Astrocyte of the spinal cord (primary cell): ENCODE measurements at places on chromosomes 16 and 17.

DNA sequence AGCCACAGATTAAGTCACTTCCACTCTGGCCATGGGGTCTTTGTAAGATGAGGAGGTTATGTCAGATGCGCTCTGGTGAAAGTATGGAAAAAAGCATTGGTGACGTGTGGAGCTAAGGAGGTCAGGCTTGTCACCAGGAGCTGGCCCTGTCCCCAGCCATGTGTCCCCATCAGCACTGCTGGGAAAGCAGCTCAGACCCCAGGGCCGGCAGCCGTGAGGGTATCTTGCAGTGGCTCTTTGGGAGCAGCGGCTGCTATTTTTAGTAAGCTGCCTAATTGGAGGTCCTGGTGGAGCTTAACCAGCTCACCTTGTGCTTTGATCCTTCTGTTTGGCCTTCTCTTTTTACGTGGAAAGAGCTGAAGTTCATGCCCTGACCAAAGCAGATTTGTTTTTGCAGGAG lies 60.9 kb downstream of the MPRIP start:
- no peak for DNase-seq

DNA sequence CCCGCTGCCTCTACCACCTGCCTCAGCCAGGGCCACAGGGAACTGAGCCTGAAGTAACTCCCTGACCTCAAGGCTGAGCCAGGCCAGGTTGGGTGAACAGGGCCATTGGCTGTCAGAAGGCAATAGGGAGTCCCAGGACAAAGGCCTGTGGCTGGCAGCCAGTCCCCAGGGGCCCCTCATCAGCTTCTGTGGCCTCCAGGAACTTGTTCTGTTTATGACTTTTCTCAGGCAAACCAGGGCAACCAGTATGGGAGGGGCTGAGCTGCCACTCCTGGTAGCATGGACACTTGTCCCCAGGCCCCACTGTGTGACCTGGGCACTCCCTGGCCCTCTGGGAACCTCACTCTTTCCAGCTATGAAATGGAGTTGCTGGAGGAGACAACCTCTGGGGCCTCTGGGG lies 40.1 kb downstream of the CPNE2 start:
- no peak for DNase-seq

DNA sequence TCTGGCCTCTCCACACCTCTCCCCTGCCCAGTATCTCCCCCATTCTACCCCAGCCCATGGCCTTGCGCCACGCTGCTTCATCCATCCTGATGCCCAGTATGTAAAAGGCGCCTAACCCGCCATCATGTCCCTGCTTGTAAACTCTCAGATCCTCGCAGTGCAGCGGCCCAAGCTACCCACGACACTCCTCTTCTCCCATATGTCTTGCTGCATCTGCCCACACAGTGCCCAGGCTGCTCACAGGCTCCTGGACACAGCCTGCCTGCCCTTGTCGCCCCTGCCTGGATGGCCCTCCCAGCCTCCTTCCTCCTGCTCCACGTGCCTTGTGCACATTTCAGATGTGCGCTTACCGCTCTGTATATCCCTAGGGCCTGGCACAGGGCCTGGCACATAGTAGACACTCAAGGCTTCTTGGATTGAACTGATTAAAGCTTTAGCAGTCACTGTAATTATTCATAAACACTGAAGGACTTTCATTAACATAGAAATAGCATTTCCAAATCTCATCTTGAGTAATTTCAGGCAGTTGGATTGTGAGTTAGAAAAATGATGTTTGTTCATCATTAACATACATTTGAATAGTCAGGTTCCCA lies 129.1 kb downstream of the CLEC16A start:
- no peak for DNase-seq

GRCh38 chr17:50353600-50354195 lies 7.8 kb downstream of the XYLT2 start:
- DNase-seq: no peak

GRCh38 chr17:78661093-78661770 lies 84.0 kb upstream of the DNAH17 start:
- no peak for DNase-seq

- DNase-seq: no peak
Measured at GRCh38 chr16:57823836-57824235, 21.5 kb upstream of the KIFC3 start.

- DNase-seq: peak; percentile 32
Measured at GRCh38 chr17:44911133-44912001, 3.9 kb downstream of the GFAP start.

DNA sequence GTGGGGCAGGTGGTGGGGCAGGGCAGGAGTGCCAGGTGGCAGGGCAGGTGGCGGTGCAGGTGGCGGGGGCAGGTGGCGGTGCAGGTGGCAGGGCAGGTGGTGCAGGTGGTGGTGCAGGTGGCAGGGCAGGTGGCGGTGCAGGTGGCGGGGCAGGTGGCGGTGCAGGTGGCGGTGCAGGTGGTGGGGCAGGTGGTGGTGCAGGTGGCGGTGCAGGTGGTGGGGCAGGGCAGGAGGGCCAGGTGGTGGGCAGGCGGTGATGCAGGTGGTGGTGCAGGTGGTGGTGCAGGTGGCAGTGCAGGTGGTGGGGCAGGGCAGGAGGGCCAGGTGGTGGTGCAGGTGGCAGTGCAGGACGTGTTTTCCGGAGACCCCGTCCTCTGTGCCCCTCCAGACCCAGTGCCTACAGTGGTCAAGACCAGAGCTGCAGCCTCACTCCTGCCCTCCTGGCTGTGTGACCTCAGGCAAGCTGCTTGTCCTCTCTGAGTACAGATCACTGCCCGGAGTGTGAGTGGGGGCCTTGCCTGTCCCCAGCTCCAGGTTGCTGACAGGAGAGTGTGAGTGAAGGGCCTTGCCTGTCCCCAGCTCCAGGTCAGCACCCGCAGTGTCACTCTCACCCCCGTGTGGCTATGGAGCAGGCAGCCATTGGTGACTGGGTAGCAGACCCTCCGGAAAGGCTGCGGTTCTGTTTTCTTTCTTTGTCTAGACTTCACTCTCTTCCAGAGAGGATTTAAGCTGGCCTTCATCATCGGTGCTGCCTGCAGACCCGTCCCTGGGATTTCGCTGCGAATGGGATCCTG lies 16.1 kb upstream of the NPTX1 start:
- no peak for DNase-seq

DNA sequence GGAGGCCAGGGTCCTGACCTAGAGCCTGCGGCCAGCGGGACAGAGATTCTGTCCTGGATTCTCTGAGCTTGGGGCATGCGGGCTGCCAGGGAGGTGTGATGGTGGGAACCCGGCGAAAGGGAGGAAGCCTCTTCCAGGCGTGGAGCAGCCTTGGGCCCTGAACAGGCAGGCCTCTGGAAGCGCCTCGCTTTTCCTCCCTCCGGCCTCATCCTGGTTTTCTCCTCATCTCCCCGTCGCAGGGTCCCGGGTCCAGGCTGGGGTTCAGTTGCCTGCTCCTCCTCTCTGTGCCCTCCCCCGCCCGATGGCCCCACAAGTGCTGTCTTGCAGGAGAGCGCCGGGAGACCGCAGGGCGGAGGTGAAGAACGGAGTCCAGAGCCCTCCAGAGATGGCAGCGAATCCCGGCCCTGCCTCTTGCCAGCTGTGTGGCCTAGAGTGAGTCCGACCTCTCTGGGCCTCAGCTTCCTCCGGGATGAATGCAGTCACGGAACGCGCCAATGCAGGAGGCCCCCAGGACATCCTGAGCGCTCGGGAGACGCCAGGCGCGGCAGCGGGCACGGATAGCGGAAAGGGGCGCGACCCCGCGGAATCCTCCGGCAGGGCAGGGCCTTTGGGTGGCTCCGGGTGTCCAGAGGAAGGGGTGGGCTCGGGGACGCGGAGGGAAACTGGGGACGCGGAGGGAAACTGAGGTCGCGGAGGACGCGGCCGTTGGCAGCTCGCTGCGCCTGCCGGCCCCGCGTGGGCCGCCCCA lies 553 bp upstream of the RAB11FIP4 start:
- no peak for DNase-seq

DNA sequence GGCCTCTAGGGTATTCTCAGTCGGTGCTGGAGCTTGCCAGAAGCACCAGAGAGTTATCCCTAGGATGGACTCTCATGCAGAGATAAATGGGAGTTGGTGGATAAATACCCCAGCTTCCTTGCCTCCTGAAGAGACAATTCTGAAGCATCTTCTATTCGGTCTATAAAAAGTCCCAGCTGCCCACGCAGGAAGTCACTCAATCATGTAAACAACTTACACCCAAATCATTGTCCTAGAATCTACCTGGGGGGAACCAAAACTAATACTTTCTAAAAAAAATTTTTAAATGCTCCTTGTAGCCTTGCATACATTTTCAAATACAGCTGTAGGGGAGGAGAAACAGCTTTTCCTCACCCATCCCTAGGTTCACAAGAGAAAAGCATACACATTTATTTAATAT lies 66.6 kb upstream of the ELAC2 start:
- DNase-seq: no peak

DNA sequence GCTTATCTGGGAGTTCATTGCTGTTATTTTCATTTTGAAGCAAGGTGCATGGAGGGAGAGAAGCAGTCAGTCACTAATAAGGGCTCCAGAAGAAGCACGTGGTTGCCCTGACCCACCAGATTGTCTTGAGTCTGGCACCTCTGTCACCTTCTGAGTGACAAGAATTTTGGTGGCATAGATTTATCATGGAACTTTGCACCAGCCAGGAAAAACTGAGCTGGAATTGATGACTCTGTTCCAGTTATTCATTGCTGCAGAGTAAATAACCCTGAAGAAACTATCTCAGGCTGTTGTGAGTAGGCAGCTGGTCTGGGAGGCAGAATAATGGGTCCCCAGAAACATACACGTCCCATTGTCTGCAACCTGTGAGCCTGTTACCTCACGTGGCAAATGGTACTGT lies 44.8 kb downstream of the HSD17B2 start:
- DNase-seq: no peak

DNA sequence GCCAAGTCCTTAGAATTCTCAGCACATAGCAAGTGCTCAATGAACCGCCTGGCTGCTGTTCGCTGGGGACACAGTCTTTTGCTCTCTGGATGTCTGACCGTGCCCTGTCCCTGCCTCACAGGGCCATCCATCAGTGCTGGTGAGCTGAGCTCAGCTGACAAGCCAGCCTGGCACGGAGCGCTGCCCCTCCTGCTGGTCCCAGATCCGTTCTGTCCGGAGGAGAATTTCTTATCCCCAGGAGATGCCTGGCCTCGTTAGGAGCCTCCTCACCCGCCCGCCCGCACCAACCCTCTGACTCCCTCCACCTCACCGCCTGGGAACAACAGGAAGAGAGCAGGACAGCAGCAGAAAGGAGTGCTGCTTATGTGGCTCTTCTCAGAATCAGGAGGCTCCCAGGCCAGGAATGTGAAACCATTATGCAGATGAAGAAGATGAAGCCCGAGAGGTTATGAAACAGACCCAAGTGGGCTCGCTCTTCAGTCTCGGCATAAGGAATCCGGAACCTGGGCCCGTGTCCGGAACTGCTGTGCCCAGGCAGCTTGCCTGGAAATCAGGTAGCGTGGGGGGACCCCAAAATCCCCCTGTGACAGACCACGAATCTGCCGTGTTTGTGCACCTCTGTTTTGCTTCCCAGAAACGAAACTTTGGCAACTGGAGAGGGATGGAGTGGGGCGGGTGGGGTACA lies 28.8 kb upstream of the RMI2 start:
- DNase-seq: peak; percentile 67

DNA sequence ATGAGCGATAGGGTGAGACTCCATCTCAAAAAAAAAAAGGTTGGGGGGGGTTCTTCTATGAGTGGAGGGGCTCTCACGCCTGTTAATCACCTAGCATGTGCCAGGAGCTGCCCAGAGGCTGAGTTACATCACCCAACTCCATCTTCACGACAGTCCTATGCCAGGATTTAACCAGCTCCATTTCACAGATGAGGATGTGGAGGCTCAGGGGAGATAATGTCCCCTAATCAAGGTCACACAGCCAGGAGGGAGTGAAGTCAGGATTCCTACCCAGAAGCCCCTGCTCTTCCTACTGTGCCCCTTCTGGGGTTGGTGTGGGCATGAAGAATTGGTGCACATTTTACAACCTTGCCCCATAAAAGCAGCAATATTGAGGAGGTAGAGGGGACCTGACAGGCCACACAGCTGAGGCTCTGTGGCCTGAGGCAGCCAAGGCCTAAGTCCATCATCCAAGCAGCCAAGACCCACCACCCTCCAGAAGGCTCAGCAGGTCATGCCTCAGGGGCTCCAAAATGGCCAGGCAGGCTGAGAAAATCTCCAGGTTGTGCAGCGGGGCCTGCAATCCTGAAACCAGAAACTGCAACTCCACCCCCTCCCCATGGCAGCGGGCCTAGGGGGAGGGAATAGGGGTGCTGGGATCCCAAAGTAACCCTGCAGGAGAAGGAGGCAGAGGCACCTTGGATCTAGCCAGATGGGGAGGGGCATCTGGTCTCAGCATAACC lies 6.9 kb downstream of the PPY start:
- no peak for DNase-seq

- no peak for DNase-seq
Measured at GRCh38 chr16:23964136-23964535, 128.4 kb downstream of the PRKCB start.

DNA sequence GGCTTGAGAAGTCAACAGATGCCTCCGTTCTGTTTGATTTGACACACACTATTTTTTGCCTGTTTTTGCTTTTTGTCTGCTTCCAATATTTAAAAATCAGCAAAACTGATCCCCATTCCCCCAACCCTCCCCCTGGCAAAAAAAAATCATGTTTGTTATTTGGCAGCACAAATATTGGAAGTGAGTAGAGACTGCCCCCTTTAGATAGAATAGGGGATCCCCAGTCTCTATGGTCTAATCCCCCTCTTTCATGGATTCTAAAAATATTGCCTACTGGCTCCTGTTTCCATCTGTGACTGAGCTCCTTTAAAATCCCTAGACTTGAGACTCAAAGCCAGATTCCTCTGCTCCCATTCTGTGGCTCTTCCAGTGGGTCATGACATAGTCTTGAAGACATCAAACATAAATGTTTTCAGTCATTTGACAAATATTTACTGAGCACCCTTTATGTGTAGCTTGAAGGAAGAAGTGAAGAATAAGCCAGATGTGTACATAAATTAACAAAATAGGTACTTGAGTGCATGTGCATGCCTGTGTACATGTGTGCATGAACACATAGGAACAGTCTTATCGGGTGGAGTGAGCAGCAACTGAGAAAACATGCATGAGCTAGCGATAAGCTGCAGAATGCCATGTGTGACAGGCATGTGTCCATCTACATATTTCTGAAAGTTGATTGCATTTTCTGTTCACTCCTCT lies 101.2 kb downstream of the SALL1 start:
- no peak for DNase-seq

GRCh38 chr16:8088820-8089338 lies 501.4 kb downstream of the TMEM114 start:
- DNase-seq: no peak
